ENCODE measurements at places on chromosomes 1 and 21.

- no peak for DNase-seq
- H3K4me3 ChIP-seq: no peak overlapping the region
- peaks cover 22% of the 10 kb centered on the region for H3K27me3 ChIP-seq
Observed at GRCh38 chr1:233998456-233998855, 94.0 kb downstream of the SLC35F3 start.

- no peaks in the 10 kb centered on the region for H3K36me3 ChIP-seq
- DNase-seq: no peak
- H3K27ac ChIP-seq: no peak overlapping the region
- H3K4me1 ChIP-seq: no peaks in the 10 kb centered on the region
- no peaks in the 10 kb centered on the region for H3K27me3 ChIP-seq
- no peak overlapping the region for H3K4me3 ChIP-seq
Observed at GRCh38 chr1:228978484-228979324, 243.4 kb downstream of the RHOU start.

- no peaks in the 10 kb centered on the region for H3K4me1 ChIP-seq
- H3K27me3 ChIP-seq: no peaks in the 10 kb centered on the region
- H3K27ac ChIP-seq: no peak overlapping the region
- DNase-seq: no peak
Observed at GRCh38 chr1:61358770-61359455, 276.6 kb downstream of the NFIA start.

GRCh38 chr21:35508139-35508888 is 459.2 kb upstream of the RUNX1 start:
- peak; percentile 49 for DNase-seq
- no peak overlapping the region for H3K4me3 ChIP-seq
- no peaks in the 10 kb centered on the region for H3K36me3 ChIP-seq

- peaks cover 41% of the 10 kb centered on the region for H3K4me1 ChIP-seq
- no peaks in the 10 kb centered on the region for H3K27me3 ChIP-seq
- H3K27ac ChIP-seq: no peak overlapping the region
- no peak for DNase-seq
- peaks cover 21% of the 10 kb centered on the region for H3K36me3 ChIP-seq
Observed at GRCh38 chr1:155247667-155248553, 7.4 kb downstream of the ENTREP3 start.

DNA sequence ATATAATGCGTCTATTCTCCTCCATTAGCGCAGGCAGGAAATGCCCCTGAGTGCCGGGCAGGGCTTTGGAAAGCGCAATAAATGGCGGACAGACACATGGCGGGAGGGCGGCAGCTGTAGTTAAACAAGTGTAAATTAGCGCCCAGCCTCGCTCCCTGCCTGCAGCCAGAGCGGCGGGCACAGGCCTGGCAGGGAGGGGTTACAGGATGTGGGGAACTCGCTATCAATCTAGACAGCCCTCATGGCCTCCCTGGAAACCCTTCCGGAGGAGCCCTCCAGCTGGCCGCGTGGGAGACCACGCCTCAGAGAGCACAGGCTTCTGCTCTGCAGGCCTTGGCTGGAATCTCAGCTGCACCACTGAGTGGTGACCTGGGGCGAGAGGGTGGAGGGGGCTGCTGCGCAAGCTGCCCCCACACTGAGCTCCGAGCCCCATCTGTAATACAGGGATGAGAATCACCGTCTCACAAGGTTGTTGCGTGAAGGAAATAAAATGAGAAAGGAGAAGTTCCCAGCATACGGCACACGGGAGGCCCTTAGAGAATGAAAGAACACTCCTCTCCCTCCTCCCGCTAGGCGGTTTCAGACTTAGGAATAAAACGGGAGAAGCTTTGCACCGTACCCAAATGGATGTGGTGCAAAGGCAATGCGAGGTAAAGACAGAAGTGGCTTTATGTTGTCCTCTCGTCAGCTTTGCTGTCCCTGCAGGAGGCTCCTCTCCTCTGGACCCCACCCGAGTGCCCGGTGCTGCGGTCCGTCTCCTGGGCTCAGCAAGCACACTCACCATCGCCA is 167.2 kb upstream of the POU3F1 start:
- H3K4me1 ChIP-seq: no peaks in the 10 kb centered on the region
- no peak for DNase-seq
- no peak overlapping the region for H3K27ac ChIP-seq
- peaks cover 10% of the 10 kb centered on the region for H3K27me3 ChIP-seq
- no peaks in the 10 kb centered on the region for H3K36me3 ChIP-seq
- no peak overlapping the region for H3K4me3 ChIP-seq

GRCh38 chr1:115781343-115781742 is 12.8 kb upstream of the CASQ2 start:
- peaks cover 9% of the 10 kb centered on the region for H3K27me3 ChIP-seq
- no peak for DNase-seq
- H3K36me3 ChIP-seq: no peaks in the 10 kb centered on the region
- H3K4me1 ChIP-seq: no peaks in the 10 kb centered on the region

- no peak overlapping the region for H3K27ac ChIP-seq
- H3K27me3 ChIP-seq: no peaks in the 10 kb centered on the region
- H3K4me1 ChIP-seq: no peaks in the 10 kb centered on the region
- no peak for DNase-seq
- no peak overlapping the region for H3K4me3 ChIP-seq
Observed at GRCh38 chr1:89035080-89035479, 12.4 kb upstream of the GBP3 start.

DNA sequence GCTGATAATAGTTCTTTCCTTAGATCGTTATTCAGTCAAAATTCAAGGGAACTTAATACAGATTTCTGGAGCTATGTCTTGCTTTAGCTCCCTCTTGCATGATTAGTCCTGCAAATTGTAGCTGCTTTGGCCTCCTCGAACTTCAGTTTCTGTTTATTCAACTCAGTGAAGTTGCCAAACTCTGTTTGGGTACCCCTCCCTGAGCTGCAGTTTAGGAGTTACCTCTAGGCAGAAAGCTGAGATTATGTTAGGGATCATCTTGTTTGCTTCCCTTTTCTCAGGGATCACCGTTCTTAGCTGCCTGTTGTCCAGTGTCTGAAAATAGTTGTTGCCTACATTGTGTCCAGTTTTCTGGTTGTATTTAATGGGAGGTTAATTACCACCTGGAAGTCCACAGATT is 43.5 kb downstream of the SNX27 start:
- DNase-seq: no peak
- no peak overlapping the region for H3K4me3 ChIP-seq
- no peaks in the 10 kb centered on the region for H3K27me3 ChIP-seq
- H3K36me3 ChIP-seq: peaks cover 53% of the 10 kb centered on the region
- H3K4me1 ChIP-seq: no peaks in the 10 kb centered on the region

GRCh38 chr1:230681599-230681998 is 32.3 kb downstream of the AGT start:
- no peak for DNase-seq
- H3K27ac ChIP-seq: no peak overlapping the region
- H3K27me3 ChIP-seq: no peaks in the 10 kb centered on the region

DNA sequence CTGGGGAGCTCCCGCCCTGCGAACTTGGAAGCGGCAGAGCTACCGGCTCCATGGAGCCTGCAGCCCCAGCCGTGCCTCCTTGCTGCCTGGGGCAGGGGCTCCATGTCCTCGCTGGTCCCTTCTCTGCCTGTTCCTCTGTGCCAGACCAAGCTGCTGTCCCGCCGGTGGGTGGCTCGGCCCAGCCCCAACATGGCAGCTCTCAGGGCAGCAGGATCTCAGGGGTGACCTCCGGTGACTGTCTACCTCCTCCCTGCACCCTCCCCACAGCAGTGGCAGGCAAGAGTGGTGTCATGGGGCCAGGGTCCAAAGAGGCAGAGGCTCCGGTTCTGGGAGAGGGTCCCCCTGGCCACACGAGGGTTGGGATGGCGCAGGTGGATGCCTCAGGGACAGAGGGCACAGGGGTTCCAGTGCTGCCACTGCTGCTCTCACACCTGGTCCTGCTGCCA is 45.8 kb downstream of the ATP6V1G3 start:
- no peaks in the 10 kb centered on the region for H3K4me1 ChIP-seq
- no peak overlapping the region for H3K4me3 ChIP-seq
- H3K36me3 ChIP-seq: no peaks in the 10 kb centered on the region
- H3K27ac ChIP-seq: no peak overlapping the region
- DNase-seq: no peak
- no peaks in the 10 kb centered on the region for H3K27me3 ChIP-seq

DNA sequence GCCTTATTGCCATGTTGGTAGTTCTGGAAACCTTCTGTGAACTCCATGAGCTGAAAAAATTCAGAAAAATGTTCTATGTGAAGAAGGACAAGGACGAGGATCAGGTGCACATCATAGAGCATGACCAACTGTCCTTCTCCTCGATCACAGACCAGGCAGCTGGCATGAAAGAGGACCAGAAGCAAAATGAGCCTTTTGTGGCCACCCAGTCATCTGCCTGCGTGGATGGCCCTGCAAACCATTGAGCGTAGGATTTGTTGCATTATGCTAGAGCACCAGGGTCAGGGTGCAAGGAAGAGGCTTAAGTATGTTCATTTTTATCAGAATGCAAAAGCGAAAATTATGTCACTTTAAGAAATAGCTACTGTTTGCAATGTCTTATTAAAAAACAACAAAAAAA is 57.4 kb downstream of the KCNK1 start:
- H3K27ac ChIP-seq: no peak overlapping the region
- DNase-seq: no peak
- H3K27me3 ChIP-seq: peaks cover 4% of the 10 kb centered on the region
- H3K4me1 ChIP-seq: no peaks in the 10 kb centered on the region
- no peaks in the 10 kb centered on the region for H3K36me3 ChIP-seq
- no peak overlapping the region for H3K4me3 ChIP-seq

GRCh38 chr1:91123773-91124172 is 101.9 kb upstream of the ZNF644 start:
- no peaks in the 10 kb centered on the region for H3K27me3 ChIP-seq
- no peaks in the 10 kb centered on the region for H3K36me3 ChIP-seq
- H3K4me1 ChIP-seq: peaks cover 14% of the 10 kb centered on the region
- DNase-seq: no peak

DNA sequence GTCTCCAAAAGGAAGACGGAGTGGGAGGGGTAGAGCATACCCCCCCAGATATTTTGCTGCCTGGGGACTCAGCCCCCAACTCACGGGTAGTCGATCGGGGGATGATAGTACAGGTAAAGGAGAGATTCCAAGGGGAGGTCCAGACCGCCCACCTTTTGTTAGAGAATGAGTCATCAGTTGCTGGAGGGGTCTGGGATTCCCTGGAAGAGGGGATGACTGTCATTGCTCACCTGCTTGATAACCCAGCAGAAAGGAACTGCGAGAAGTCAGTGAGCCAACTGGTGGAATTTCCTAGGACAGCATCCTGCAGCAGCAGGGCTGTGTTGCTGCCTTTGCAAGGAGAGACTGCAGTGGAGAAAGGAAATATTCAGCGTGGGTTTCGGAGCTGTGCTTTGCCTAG is 64.4 kb downstream of the MACF1 start:
- H3K4me1 ChIP-seq: 0 out of 2 replicates have a peak, but pooled peaks cover 3% of the 10 kb centered on the region
- no peak for DNase-seq
- peaks cover 10% of the 10 kb centered on the region for H3K36me3 ChIP-seq
- H3K27me3 ChIP-seq: no peaks in the 10 kb centered on the region

DNA sequence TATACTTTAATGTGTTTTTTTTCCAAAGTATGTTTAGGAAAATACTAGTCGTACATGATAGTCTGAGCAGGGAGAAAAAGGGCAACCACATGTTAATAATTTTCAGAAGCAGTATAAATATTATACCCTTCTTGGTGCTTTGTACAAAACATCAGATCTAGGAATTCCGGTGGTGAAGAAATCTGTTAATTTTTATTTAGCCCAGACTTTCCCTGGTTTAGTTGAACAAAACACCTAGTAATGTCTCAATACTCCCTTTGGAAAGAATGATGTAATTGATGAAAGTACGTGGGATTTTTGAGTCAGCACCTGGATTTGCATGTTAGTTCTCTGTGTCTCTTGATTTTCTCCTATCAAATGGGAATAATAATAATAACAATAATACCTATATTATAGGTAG is 38.4 kb upstream of the KCNK2 start:
- no peaks in the 10 kb centered on the region for H3K4me1 ChIP-seq
- no peak for DNase-seq
- H3K36me3 ChIP-seq: no peaks in the 10 kb centered on the region
- no peaks in the 10 kb centered on the region for H3K27me3 ChIP-seq
- H3K27ac ChIP-seq: no peak overlapping the region

DNA sequence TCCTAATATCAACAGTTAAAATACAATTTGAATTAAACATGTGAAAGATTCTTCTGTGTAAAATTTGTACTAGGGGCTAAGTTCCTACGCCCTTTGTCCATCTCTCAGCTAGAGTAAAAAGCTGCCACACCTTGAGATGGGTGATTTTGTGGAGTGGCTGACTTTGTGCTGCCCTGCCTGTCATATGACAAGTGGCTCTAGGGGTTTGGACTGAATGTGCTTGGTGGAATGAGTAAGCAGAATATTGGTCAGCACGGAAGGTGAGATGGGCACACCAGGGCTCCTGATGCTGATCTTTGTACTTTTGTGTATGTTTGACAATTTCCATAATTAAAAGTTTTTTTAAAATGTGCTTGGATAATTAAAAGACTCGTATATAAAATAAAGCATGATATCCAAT is 133.6 kb upstream of the SLC45A1 start:
- H3K36me3 ChIP-seq: no peaks in the 10 kb centered on the region
- H3K27ac ChIP-seq: no peak overlapping the region

- DNase-seq: no peak
- no peaks in the 10 kb centered on the region for H3K4me1 ChIP-seq
- no peaks in the 10 kb centered on the region for H3K36me3 ChIP-seq
Observed at GRCh38 chr1:150529017-150529416, 13.5 kb downstream of the FALEC start.

- H3K36me3 ChIP-seq: no peaks in the 10 kb centered on the region
- no peaks in the 10 kb centered on the region for H3K4me1 ChIP-seq
- no peak overlapping the region for H3K27ac ChIP-seq
- DNase-seq: no peak
- H3K27me3 ChIP-seq: no peaks in the 10 kb centered on the region
Observed at GRCh38 chr1:65341381-65341780, 32.0 kb downstream of the DNAJC6 start.

GRCh38 chr1:231973830-231974229 is 347.2 kb downstream of the DISC1 start:
- H3K4me1 ChIP-seq: no peaks in the 10 kb centered on the region
- H3K27me3 ChIP-seq: no peaks in the 10 kb centered on the region
- no peaks in the 10 kb centered on the region for H3K36me3 ChIP-seq
- no peak overlapping the region for H3K27ac ChIP-seq
- DNase-seq: no peak

- no peaks in the 10 kb centered on the region for H3K4me1 ChIP-seq
- H3K27me3 ChIP-seq: peaks cover 15% of the 10 kb centered on the region
- no peaks in the 10 kb centered on the region for H3K36me3 ChIP-seq
- no peak overlapping the region for H3K4me3 ChIP-seq
- H3K27ac ChIP-seq: no peak overlapping the region
Observed at GRCh38 chr1:159197561-159198557, 6.8 kb upstream of the ACKR1 start.

GRCh38 chr1:14263671-14264070 is 334.8 kb upstream of the KAZN start:
- no peak for DNase-seq
- no peaks in the 10 kb centered on the region for H3K4me1 ChIP-seq
- H3K27ac ChIP-seq: no peak overlapping the region
- H3K36me3 ChIP-seq: no peaks in the 10 kb centered on the region
- H3K27me3 ChIP-seq: no peaks in the 10 kb centered on the region
- H3K4me3 ChIP-seq: no peak overlapping the region

- H3K4me1 ChIP-seq: peaks cover 11% of the 10 kb centered on the region
- DNase-seq: no peak
- H3K27ac ChIP-seq: no peak overlapping the region
- 0 out of 2 replicates have a peak, but pooled peaks cover 14% of the 10 kb centered on the region for H3K36me3 ChIP-seq
- H3K27me3 ChIP-seq: no peaks in the 10 kb centered on the region
- H3K4me3 ChIP-seq: no peak overlapping the region
Observed at GRCh38 chr1:21775985-21776562, 6.9 kb downstream of the USP48 start.
